Spinal cord (tissue), 10 donors: ENCODE measurements at places on chromosomes 16 and 17.

GRCh38 chr17:3576970-3577369, 19.4 kb upstream of the TRPV3 start:
- H3K27me3 ChIP-seq, result no peaks in the 10 kb centered on the region
- no peak for DNase-seq
- H3K27ac ChIP-seq, result no peak overlapping the region

- H3K4me3 ChIP-seq, result no peak overlapping the region
- peaks cover 92% of the 10 kb centered on the region for H3K36me3 ChIP-seq
- H3K27ac ChIP-seq, result peak overlapping the region; percentile 57
- peaks cover 61% of the 10 kb centered on the region for H3K4me1 ChIP-seq
- H3K27me3 ChIP-seq, result no peaks in the 10 kb centered on the region
Observed at GRCh38 chr16:4663777-4664465, 29.4 kb upstream of the NUDT16L1 start.

- DNase-seq, result no peak
- H3K4me1 ChIP-seq, result peaks cover 32% of the 10 kb centered on the region
- H3K27ac ChIP-seq, result no peak overlapping the region
- H3K4me3 ChIP-seq, result no peak overlapping the region
- H3K36me3 ChIP-seq, result peaks cover 10% of the 10 kb centered on the region
Observed at GRCh38 chr16:89178453-89179147, 7.1 kb downstream of the CDH15 start.

DNA sequence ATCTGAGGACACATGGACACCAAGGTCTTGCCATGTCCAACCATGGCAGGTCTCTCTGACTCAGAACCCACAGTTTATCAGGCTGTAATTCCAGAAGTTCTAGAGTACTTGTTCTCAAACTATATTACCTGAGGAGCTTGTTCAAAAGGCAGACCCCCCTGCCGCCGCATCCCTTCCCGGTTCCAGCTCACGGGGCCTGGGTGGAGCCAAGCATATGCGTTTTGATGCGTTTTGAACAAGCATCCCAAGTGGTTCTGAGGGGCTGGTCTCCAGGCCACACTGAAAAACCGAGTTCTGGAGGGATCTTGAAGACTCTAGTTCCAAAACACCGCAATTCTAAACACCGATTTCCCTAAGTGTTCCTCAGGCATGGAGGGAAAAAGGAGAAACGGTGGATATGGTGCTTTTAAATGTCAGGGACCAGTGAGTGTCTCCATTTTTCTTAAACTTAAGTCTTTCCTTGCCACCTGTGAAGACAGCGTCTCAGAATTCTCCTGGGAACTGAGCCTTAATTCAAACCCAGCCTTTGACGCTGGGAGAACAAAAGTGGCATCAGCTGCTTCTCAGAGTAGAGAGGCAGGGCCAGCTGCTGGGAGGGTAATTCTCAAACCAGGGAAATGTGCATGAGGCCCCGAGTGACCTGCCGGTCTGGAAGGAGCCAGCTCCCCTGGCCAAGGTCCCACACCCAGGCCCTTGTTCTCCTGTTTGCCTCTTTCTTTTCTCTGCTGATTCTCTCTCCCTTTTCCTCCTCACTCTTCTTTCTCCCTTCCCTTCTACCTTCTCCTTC, 84.4 kb upstream of the PLCG2 start:
- no peaks in the 10 kb centered on the region for H3K27me3 ChIP-seq
- DNase-seq, result peak; percentile 72
- peaks cover 77% of the 10 kb centered on the region for H3K4me1 ChIP-seq
- H3K27ac ChIP-seq, result peak overlapping the region; percentile 57
- peaks cover 49% of the 10 kb centered on the region for H3K36me3 ChIP-seq

DNA sequence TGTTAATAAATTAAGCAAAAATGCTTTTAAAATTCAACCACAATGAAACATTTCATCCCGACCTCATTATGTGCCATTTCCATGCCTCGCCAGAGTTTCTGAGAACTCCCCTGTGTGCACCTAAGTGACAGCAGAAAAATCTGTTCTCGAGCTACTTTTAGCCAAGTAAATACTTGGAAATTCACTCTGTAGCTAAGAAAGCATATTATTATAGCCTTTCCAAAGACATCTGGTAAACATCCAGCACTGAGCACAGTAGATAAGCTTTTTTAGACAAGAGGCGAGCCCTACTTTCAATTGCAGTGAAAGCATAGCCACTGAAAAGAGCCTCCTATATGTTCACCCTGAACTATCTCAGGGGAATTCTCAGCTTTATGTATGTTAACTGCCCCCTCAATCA, 242.8 kb upstream of the PSMD7 start:
- H3K4me1 ChIP-seq, result peaks cover 4% of the 10 kb centered on the region
- DNase-seq, result no peak
- no peaks in the 10 kb centered on the region for H3K36me3 ChIP-seq
